Kidney glomerular epithelial cell (primary cell): ENCODE measurements at places on chromosomes 6 and 20.

- peak; percentile 68 for DNase-seq
Observed at GRCh38 chr6:149934249-149935156, 7.3 kb upstream of the ULBP2 start.

DNA sequence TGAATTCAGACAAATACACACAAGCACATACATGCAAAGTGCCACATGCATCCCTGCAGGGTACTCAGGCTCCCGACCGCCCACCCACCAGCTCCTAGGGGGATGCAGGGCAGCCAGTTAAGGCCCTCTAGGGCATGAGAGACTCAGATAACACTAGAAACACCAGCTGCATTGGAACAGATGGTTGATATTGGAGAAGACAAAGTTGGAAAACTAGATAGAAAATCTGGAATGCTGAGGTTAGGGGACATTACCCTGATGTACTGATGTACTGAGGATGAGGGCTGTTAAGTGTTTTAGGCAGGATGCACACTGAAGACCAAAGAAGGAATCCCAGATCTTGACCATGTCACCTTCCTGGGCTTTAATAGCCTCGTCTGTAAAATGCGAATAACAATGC is 134.6 kb upstream of the ECI2 start:
- no peak for DNase-seq

DNA sequence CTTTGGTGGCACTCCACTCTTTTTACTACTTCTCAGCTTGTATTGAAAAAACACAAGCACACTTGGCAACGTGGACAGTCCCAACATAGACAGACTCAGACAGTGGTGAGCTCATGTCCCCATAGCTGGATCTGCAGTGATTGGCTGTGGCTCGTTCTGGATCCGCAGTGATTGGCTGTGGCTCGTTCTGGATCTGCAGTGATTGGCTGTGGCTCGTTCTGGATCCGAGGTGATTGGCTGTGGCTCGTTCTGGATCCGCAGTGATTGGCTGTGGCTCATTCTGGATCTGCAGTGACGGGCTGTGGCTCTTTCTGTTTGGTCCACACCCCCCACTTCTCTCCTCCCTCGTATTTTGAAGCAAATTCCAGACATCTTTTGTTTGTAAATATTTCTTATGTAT is 28.0 kb downstream of the OSBPL2 start:
- DNase-seq: no peak

- DNase-seq: no peak
Observed at GRCh38 chr6:134172020-134172705, 119.7 kb upstream of the SLC2A12 start.

- no peak for DNase-seq
Observed at GRCh38 chr6:124947971-124948451, 14.2 kb upstream of the RNF217 start.

GRCh38 chr20:35690265-35690664 is 8.9 kb downstream of the NFS1 start:
- DNase-seq: no peak

- no peak for DNase-seq
Observed at GRCh38 chr6:41335943-41336342, 535 bp downstream of the NCR2 start.

- no peak for DNase-seq
Observed at GRCh38 chr6:44671333-44671732, 283.8 kb downstream of the CDC5L start.

DNA sequence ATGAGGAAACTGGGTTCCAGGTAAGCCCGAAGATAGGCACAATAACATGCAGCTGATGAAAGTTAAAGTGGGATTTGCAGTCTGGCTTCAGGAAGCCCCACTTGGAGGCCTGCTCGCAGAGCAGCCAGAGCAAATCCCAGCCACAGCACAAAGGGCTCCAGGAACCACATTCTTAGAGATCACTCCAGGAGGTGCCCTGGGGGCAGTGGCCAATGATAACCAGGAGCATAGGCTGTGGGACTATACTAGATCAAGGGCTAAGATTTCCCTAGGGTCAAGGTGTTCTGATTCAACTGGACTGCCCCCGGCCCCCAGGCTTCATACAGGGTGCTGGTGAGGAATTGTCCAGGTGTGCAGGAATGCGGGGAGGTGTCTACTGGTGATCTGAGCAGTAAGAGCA is 133.9 kb upstream of the PTPRT start:
- DNase-seq: no peak

- no peak for DNase-seq
Observed at GRCh38 chr6:252775-253535, 39.3 kb upstream of the DUSP22 start.

- DNase-seq: peak; percentile 24
Observed at GRCh38 chr20:50580016-50580747, 70.0 kb downstream of the PTPN1 start.

- no peak for DNase-seq
Observed at GRCh38 chr6:149063468-149063867, 254.0 kb upstream of the TAB2 start.

GRCh38 chr6:144331491-144331969 is 46.4 kb downstream of the UTRN start:
- peak; percentile 9 for DNase-seq

DNA sequence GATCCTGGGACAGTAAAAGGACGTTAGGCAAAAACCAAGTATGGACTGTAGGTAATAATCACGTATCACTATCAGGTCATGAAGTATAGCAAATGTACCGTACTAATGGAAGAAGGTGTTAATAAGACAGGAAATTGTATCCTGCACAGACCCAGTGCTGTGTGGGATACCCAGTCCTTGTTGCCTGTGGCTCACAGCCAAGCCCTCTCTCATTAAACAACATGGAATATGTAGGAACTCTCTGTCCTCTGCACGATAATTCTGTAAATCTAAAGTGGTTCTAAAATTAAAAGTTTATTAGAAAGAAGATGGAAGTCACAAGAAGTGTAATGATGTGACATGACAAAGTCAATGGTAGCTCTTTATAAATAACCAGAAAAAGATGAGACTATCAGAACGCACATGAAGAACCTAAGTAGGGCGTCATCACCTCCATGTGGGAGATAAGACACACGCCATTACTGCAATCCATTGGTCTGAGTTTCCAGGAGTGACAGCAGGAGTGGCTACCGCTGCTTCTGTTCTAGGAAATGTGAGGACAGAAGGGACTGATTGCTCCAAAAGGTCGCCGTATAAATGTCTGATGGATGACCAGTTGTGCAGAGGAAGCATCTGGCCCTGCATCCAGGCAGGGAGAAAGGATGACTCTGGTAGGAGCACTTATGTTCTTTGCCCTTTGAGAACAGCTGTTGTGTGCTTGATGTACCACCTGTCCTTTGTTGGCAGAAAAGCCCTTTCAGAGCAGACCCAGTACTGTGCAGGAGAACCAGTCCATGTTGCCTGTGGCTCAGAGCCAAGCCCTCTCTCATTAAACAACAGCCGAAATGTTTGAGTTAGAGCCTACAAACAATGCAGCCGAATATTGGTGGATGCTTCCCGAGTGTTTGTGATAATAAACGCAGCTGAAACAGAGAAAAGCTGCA is 125.6 kb downstream of the FIG4 start:
- DNase-seq: no peak

- no peak for DNase-seq
Observed at GRCh38 chr6:46655803-46656202, 3.0 kb downstream of the SLC25A27 start.

DNA sequence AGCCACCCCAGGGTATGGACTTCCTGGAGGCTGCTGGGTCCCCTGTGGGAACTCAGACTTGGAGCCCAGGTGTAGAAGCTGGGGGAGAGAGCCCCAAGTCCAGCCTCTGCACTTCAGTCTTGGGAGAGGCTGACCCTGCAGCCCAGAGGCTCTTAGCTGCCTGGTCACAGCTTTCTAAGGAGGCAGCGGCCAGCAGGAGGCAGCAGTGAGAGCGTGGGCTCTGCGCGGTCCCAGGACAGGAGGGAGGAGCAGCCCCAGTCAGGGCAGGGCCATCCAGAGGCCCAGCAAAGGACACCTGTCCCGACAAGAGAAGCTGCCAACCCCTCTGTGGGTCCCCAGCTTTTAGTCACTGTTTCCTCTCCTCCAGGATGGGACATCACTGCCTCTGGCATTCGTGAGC is 9.4 kb downstream of the TREML2 start:
- no peak for DNase-seq

GRCh38 chr6:162379757-162380409 is 347.7 kb downstream of the PRKN start:
- DNase-seq: no peak

DNA sequence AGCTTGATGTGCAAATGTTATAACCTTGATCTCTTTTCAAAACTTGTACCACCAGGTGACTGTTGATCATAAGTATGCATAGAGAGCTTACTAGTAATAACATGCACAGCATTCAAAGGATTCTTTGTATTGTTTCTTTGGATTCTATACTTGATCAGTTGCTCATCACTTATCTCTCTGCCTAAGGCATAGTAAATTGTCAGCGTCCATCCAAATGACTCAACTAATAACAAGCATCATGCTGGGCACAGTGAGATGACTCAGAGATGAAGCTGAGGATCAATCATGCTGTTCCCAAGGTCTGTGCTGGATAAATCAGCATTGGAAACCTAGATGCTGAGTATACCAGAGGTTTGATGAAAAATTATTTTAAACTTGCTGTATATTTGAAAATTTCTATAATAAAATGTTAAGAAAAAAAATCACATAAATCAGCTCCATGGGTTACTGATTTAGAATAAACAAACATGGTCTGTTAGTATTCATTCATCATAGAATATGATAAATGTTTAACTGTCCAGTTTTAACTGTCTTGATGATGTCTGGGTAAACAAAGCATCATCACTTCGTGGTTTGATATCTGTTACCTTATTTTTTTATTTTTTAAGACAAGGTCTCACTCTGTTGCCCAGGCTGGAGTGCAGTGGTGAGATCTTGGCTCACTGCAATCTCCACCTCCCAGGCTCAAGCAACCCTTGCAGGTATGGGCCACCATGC is 45.6 kb upstream of the SGK1 start:
- peak; percentile 42 for DNase-seq

- DNase-seq: peak; percentile 41
Observed at GRCh38 chr6:156791320-156791850, 14.2 kb downstream of the ARID1B start.

DNA sequence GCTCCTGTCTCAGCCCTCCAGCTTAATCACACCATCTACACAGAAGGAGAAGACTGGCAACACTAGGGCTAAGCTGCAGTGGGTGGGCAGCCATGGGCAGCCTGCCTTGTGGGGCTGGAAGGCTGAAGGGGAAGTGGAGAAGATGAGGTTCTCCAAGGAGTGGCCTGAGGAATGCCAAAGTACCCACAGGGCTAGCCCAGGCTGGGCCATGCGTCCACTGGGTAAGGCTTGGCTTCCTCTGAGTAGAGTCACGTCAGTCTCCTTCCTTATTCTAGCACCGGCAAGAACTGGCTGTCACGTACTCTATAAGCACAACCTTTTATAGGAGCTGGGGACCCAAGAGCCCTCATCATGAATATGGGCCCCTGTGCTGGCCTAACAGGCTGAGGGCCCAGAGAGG is 110.6 kb upstream of the SIRPA start:
- no peak for DNase-seq

DNA sequence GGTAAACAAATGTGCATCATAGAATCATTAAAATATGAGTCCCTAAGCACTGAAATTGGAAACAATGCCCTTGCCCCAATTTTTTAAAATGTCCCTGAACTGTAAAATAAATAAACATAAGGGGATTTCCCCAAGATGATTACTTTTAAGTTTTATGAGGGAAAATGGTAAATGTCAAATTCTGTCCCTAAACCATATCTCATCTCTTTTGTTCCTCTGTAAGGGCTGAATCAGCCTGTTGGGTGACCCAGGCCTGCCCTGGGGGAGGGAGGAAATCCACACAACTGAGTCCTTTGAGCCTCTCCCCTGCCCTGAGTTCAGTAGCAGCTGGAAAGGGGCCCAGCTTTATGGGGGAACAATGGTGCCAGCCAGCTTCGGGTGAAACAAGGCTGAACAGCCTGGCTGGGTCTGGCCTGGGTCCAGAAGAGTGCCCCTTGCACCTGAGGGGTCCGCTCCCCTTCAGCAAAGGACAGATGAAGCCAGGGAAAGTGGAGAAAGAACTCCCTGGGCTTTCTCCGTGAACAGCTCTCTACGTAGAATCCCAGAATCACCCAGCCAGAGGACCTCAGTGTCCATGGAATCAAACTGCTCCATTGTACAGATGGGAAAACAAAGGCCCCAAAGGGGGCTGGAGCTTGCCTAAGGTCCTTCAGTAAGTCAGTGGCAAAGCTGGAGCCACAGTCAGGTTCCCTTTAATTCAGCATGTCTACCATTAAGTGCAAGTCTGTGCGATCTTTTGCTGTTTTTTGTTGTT is 28.2 kb upstream of the ITCH start:
- no peak for DNase-seq

- no peak for DNase-seq
Observed at GRCh38 chr6:21845018-21845417, 251.5 kb downstream of the SOX4 start.

DNA sequence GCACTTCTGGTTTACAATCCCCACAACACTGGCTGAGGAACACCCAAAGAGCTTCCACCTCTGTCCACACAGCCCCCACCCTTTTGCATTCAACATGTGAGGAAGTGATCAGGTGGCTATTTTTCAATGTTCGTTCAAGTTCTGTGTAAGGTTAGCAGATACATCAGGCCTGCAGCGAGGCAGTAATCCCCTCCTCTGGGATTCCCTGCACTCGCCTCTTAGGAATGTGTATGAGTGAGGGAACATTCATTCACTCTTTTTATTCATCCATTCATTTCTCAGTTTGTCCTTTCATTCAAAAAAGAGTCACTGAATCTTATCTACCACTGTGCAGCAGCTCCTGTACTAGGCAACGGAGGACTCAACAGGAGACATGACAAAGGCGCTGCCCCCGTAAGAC is 236.4 kb upstream of the PRDM1 start:
- no peak for DNase-seq

DNA sequence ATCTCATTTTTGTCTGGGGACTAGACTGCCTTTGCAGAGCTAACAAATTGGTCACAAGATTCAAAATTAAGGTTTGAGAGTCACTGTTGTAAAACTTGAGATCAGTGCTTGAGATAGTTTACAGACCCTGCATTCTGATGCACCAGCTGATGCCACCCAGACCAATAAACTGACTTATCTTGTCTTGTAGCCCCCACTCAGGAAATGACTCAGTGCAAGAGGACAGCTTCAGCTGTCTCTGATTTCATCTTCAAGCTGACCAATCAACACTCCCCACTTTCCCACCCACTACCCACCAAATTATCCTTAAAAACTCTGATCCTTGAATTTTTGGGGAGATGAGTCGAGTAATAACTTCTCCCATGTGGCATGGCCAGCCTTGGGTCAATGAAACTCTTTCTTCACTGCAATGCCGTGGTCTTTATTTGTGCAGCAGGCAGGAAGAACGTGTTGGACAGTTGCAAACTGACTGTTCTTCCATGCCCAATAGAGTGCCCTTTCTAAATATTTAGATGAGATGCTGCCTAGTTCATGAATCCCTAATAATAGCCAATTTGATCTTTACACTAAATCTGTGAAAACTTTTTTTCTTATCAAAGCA is 48.3 kb upstream of the PROKR2 start:
- DNase-seq: no peak
